ENCODE measurements at places on chromosomes 16 and 17.
A peak's percentile ranks its signal among the peaks of the same experiment; 100 is the strongest.

DNA sequence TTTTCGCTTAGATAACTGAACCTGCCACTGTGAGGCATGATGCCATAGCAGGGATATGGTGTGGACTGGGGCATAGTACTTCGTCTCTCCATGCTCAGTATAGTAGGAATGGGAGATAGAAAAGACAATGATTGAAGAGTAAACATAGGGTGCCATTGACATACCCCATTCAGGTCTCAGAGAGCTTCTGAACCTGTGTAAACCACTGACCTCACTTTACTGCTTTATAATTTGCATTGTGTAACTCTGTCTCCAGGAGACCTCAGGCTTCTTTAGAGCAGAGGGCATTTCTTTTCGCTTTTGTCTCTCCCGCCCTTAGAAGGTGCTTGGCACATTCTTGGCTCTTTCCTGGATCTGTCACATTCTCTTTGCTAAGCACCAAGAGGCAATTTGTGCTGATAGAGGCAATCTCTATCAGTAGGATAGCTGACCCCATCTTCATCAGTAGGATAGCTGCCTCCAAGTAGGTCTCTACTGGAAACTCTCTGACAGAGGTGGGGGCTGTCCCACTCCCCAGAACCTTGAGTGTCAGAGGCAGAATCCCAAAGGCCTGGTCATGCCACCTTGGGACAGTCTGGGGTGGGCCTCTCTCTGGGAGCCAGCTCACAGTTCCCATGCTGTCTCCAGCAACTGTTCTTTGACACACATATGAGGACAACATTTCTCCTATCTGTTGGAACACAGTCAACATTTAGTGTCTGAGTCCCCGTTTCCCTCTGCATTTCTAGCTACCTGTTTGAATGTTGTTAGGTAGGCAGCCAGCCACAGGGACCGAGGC, 181.9 kb downstream of the UTP18 start:
- DNase-seq = no peak
- H3K4me1 ChIP-seq = no peaks in the 10 kb centered on the region
- H3K4me3 ChIP-seq = no peak overlapping the region
- no peak overlapping the region for H3K27ac ChIP-seq
- no peaks in the 10 kb centered on the region for H3K36me3 ChIP-seq
- H3K27me3 ChIP-seq = no peaks in the 10 kb centered on the region

GRCh38 chr16:64307431-64307830, 814.4 kb downstream of the CDH11 start:
- no peaks in the 10 kb centered on the region for H3K4me1 ChIP-seq
- no peak for DNase-seq
- no peak overlapping the region for H3K27ac ChIP-seq
- no peaks in the 10 kb centered on the region for H3K36me3 ChIP-seq
- no peak overlapping the region for H3K4me3 ChIP-seq
- H3K27me3 ChIP-seq = peaks cover 2% of the 10 kb centered on the region

DNA sequence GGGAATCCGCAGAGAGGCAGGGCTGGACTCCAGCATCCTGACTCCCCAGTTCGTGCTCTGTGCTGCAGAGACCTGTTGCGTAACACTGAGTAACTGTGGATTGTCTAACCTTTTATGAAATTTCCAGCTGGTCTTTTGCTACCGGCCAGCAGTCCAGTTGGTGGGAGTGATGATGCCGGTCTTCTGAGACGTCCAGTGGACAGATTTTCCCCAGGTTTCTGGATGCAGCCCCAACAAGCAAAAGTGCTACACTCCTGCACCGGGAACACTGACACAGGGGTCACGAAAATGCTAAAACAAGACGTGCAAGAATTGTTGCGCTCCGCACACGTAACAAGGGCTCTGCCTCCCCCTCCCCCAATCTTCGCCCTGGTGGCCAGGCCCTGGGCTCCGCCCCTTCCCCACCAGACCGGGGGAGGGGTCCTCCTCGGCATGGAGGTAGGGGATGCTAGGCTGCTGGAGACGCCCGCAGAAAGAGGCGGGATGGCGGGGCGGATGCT, 701 bp upstream of the MRC2 start:
- H3K4me1 ChIP-seq = peaks cover 6% of the 10 kb centered on the region
- H3K36me3 ChIP-seq = no peaks in the 10 kb centered on the region
- peak overlapping the region; percentile 51 for H3K4me3 ChIP-seq
- no peaks in the 10 kb centered on the region for H3K27me3 ChIP-seq

DNA sequence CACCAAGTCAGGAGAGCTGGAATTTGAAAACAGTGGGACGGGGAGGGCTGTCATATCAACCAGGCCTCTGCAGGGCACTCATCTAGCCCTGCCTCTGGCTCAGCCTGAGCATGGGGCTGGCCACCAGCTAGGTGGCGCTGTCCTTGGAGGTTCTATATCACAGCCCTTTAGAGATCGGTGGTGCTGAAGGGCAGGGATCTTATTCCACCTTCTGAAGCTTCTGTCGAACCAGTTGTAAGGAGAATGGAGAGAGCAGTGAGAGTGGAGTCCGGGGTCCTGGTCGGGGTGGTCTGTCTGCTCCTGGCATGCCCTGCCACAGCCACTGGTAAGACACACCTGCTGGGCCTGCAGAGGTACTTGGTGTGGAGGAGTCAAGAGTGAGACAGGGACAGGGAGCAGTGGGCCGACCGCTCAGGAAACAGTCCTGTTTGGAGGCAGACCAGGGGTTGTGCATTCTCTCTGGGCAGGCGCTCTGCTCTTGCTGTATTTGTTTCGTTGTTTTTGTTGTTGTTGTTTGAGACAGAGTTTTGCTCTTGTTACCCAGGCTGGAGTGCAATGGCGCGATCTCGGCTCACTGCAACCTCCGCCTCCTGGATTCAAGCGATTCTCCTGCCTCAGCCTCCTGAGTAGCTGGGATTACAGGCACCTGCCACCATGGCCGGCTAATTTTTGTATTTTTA, at the start of gene CES3:
Gene CES3, plus strand, starts transcription at position 202 of the 680 bp plus-strand sequence. Its CDS starts 42 bp downstream, at position 244.
- no peak within 1 kb of the TSS for H3K4me3 ChIP-seq
- H3K27ac ChIP-seq = no peak within 1 kb of the TSS
- no peaks in the 10 kb centered on the region for H3K36me3 ChIP-seq
- H3K27me3 ChIP-seq = peaks cover 4% of the 10 kb centered on the region
- H3K4me1 ChIP-seq = no peaks in the 10 kb centered on the region

DNA sequence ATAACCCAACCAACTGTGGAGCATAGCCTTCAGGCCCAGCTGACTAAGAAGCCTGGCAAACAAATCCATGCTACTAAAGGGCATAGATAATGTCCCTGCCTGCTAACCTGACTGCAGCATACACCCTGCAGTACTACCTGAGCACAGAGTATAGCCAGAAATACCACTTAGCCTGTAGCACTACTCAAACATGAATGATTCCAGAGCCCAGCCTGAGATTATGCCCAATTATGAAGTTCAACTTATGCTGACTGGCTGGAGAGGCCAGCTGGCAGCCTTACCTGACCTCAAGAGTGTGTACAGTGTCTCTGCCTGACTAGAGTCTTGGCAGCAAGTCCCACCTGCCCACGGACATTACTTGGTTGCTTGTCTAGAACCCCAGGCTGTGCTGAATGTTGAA, 1265.3 kb downstream of the CDH11 start:
- DNase-seq = no peak
- H3K4me3 ChIP-seq = no peak overlapping the region
- no peaks in the 10 kb centered on the region for H3K36me3 ChIP-seq
- H3K27ac ChIP-seq = no peak overlapping the region
- no peaks in the 10 kb centered on the region for H3K4me1 ChIP-seq

- no peak overlapping the region for H3K27ac ChIP-seq
- peaks cover 7% of the 10 kb centered on the region for H3K27me3 ChIP-seq
- peaks cover 15% of the 10 kb centered on the region for H3K4me1 ChIP-seq
- no peak for DNase-seq
- no peak overlapping the region for H3K4me3 ChIP-seq
- H3K36me3 ChIP-seq = no peaks in the 10 kb centered on the region
These were observed 15.5 kb upstream of the C1QL1 start for GRCh38 chr17:44983563-44983962.

- no peak overlapping the region for H3K4me3 ChIP-seq
- no peaks in the 10 kb centered on the region for H3K36me3 ChIP-seq
- H3K27me3 ChIP-seq = no peaks in the 10 kb centered on the region
- H3K27ac ChIP-seq = no peak overlapping the region
These were observed 34.9 kb upstream of the CACNG5 start for GRCh38 chr17:66799849-66800537.

DNA sequence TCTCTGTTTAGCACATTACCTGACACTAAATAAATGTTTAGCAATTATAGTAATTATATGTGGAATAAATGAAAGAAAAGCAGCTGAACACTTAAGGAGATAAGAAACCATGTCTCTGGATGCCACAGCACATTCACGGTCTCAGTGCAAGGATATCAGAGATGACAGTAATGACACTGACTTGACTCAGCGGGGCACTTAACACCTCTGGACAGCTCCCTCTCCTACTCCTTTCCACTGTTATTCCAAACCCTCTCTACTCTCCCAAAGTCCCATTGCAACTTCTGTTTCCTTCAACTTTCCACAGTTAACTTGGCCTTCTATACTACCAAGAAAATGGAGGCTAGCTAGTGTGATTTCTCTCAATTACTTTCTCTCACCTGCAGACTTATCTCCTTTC, 93.0 kb upstream of the CORO6 start:
- H3K27me3 ChIP-seq = no peaks in the 10 kb centered on the region
- no peaks in the 10 kb centered on the region for H3K36me3 ChIP-seq
- H3K27ac ChIP-seq = no peak overlapping the region
- DNase-seq = no peak
- H3K4me1 ChIP-seq = no peaks in the 10 kb centered on the region
- no peak overlapping the region for H3K4me3 ChIP-seq

GRCh38 chr17:80294210-80294609, 33.6 kb downstream of the RNF213 start:
- DNase-seq = no peak
- no peak overlapping the region for H3K27ac ChIP-seq
- no peaks in the 10 kb centered on the region for H3K4me1 ChIP-seq
- H3K27me3 ChIP-seq = no peaks in the 10 kb centered on the region

DNA sequence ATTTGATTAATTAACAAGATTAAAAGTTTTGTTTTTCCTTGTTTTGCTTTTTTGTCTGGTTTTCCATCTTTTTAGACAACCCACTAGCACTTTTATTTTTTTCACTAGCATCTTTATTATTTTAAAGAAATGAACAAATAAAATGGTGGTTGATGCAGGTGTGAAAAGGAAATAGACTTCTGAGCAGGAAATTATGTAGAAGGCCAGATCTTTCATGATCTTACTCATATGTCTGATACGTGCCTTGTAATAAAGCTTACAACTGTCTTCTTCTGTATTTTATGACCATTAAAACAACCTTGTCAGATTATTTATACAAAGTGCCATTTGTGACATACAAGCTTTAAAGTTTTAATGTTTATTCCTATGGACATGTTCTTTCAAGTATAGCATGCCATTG, 6.3 kb downstream of the SLFN12L start:
- H3K4me1 ChIP-seq = no peaks in the 10 kb centered on the region
- no peak overlapping the region for H3K27ac ChIP-seq
- no peaks in the 10 kb centered on the region for H3K36me3 ChIP-seq
- DNase-seq = no peak
- no peak overlapping the region for H3K4me3 ChIP-seq

DNA sequence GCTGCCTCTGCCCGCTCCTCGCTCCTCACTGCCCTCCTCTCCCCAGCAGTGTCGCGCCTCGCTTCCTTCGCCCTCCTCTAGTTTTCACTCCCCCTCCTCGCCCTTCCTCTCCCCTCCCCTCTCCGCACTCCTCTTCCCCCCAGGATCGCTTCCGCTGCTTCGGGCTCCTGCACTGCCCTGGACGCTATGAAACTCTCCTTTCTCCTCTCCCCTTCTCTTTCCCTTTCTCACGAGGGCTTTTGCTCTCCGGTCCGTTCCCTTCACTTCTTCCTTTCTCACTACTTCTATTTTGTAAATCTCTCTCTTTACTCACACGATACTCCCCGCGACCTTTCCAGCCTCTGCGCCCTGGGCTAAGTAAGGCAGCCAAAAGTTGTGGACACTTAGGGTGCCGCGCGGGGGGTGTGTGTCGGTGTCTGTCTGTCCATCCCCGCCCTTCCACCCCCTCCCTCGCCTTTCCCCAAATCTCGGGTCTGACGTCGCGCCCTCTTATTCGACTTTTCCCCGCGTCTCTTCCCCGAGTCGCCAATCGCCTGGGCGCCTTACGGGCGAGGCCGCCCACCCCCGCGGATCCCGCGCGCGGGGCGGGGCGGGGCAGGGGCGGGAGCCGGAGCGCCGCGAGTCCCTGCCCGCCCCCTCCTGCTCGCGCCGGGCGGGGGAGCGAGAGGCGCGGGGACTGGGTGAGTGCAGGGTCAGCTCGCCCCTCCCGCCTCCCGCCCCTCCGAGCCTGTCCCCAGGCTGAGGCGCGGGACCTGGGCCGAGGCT, at the start of gene IRX3:
Gene IRX3, minus strand, starts transcription at position 422 of the 765 bp plus-strand sequence. CDS start 737 bp downstream, outside the sequence.
- H3K27ac ChIP-seq = no peak within 1 kb of the TSS
- peaks cover 76% of the 10 kb centered on the region for H3K27me3 ChIP-seq
- peak within 1 kb of the TSS; percentile 42 for H3K4me3 ChIP-seq

DNA sequence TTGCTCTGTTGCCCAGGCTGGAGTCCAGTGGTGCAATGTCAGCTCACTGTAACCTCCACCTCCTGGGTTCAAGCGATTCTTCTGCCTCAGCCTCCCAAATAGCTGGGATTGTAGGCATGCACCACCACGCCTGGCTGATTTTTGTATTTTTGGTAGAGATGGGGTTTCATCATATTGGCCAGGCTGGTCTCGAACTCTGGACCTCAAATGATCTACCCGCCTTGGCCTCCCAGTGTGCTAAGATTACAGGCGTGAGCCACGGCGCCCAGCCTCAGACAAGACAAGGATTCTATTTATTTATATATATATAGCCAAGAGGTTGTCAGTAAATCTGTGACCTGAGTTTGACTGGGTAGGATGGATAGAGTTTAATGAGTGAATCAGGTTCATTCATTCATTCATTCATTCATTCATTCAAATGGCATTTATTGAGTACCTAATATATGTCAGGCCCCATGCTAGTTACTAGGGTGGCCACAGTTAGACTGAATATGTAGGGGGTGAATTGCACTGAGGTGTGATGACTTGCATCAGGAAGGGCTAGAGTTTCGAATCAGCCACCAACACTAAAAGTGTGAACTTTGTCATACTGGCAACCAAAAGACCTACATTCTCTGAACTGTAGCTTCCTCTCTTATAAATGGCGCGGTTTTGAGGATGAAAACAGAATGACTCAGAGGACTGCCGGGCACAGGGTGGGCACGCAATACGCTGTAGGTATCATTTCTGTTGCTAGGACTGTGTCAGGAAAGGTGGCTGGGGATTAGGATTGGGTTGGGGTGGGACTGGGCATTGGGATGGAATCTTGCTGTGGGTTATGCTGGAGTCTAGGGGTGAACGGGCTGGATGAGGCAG, 37.8 kb downstream of the ITGAE start:
- peaks cover 2% of the 10 kb centered on the region for H3K4me1 ChIP-seq
- no peak overlapping the region for H3K27ac ChIP-seq
- no peaks in the 10 kb centered on the region for H3K36me3 ChIP-seq
- no peaks in the 10 kb centered on the region for H3K27me3 ChIP-seq
- no peak for DNase-seq

GRCh38 chr17:70629902-70630301, 460.6 kb downstream of the KCNJ2 start:
- H3K4me3 ChIP-seq = no peak overlapping the region
- DNase-seq = peak; percentile 44
- H3K36me3 ChIP-seq = no peaks in the 10 kb centered on the region
- H3K27me3 ChIP-seq = peaks cover 11% of the 10 kb centered on the region
- H3K27ac ChIP-seq = no peak overlapping the region
- H3K4me1 ChIP-seq = no peaks in the 10 kb centered on the region

- peaks cover 7% of the 10 kb centered on the region for H3K4me1 ChIP-seq
- DNase-seq = no peak
- no peak overlapping the region for H3K27ac ChIP-seq
- H3K4me3 ChIP-seq = no peak overlapping the region
- H3K27me3 ChIP-seq = peaks cover 2% of the 10 kb centered on the region
These were observed 3.4 kb downstream of the CHST6 start for GRCh38 chr16:75491876-75492275.

GRCh38 chr16:1309888-1310831, 724 bp downstream of the UBE2I start:
- peak overlapping the region; percentile 52 for H3K27ac ChIP-seq
- no peaks in the 10 kb centered on the region for H3K27me3 ChIP-seq
- peaks cover 14% of the 10 kb centered on the region for H3K4me1 ChIP-seq
- H3K36me3 ChIP-seq = peaks cover 4% of the 10 kb centered on the region
